ENCODE measurements at places on chromosomes 7 and 10.

DNA sequence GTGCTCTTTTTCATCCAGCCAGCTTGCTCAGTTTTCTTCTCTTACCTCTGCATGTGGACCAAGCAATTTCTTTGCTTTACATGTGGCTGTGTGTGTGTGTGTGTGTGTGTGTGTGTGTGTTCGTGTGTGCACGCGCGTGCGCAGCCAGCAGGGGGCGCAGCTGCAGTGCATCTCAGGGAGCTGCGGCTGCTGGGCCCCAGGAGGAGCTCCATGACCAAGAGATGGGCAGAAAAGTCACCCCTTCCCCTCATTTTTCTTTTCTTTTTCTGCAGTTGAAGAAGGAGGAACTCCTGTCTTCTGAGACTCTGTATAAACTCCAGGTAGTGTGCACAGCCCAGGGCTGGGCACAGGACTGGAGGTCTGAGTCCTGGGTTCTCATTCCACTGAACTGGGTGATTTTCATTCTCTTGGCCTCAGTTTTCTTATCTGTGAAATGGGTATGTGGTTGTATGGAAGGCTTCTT lies 41.8 kb downstream of the BLNK start:
- peak; percentile 85 for ATAC-seq

- ATAC-seq = no peak
Observed at GRCh38 chr10:94091649-94092048, 97.9 kb downstream of the PLCE1 start.

DNA sequence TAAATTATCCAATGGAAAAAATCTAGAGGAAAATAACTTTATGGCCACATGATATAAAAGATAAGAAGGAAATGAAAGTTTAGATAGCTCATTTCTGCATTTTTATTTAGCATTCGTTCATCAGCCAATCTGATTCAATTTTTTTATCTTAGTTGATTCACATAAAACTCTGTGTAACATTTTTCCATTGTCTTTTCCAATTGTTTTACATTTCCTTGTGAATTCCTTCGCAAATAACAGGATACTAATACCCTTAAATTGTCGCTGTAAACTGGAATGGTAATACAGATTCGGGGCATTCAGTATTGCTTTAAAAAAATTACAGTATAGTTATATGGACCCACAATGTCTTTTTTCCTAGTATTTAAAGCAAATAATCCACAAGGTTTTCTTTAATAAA lies 136.4 kb downstream of the CUBN start:
- no peak for ATAC-seq

DNA sequence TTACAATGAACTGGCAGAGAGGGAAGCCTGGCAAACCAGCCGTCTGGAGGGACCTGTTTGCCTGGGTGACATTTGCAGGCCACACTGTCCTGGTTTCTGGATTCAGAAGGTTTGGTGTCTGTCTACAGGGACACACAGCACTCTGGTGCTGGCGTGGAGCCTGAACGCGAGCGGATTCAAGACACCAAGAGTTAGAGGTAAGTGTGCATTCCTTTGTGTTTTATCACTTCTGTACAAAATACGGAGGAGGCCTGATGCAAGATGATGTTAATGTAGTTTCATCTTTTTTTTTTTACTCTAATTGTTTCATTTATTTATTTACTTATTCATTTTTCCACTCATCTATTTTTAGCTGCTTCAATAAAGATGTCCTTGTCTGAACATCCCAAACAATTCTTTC lies 485.3 kb upstream of the ADARB2 start:
- ATAC-seq = no peak

DNA sequence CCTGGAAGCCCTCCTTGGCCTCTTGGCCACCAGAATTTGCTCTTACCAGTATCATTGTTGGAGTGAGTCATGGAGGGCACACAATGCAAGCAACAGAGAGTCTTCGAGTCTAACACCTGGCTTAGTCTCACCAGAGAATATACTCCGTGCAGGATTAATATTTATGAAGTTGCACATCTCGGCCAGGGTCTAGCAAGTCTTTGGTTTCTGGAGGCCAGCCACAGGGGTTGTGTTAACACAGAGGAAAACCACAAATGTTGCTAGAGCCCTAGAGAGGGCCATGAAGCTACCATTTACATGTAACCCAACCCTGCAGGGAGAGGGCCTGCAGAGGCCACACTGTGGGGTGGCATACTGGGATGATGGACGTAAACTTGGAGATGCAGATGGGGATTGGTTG lies 71.8 kb downstream of the MTPN start:
- ATAC-seq = no peak

DNA sequence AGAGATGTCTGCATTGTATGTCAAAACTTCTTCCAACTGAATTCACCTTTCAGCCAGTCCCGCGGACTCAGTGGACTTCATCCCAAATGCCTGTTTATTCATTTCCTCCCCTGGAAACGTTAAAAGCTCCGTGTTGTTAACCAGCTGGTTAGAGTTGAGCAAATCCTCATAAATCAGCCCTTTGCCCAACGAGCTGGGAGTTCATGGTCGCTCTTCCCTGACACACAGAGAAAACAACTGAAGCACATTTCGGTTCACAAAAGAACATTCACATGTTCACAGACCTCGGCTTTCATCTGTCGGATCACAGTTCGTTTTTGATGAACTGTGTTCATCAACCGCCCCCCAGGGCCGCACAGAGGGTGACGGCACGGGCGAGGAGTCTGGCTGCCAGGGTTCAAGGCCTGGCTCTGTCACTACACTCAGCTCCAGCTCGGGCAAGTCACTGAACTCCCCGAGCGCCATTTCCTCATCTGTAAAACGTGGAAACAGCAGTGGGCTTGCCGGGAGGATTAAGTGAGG lies 62.6 kb downstream of the GLI3 start:
- no peak for ATAC-seq

DNA sequence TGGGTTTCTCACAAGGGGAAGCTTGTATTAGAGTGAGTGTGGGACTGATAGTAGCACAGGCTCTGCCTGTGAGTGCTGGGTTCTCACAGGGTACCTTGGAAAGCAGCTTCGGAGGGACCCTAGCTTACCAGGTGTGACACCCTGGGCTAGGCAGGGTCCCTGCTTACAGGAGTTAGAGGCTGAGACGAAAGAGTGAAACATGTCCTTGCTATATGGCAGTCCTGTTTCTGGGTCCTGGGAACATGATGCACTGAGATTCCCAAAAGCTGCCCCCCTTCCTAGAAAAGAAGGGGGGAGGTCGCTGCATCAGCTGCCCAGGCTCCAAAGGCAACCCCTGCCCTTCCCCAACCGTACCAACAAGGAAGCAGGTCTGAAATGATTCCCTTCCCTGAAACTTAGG lies 6.3 kb upstream of the ARHGAP22 start:
- ATAC-seq = no peak

- no peak for ATAC-seq
Observed at GRCh38 chr7:100061518-100062193, 12.1 kb downstream of the ZSCAN21 start.

DNA sequence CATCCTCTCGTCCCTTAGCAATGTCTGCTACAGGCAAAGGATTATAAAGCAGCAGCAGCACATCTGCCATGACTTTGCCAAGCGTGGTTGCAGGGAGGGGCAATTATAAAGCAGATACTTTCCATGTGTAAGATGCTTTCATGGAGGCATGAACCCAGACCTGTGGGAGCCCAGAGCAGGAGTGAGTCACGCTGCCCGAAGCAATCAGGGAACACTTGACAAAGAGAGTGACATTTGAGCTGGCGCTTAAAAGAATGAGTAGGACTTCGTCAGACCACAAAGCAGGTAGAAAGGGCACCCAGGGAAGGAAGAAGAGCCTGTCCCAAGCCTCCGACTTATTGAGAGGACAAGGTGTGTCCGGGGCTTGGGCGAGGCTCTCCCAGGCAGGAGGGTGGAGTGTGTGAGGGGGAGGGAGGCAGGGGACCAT lies 147.2 kb downstream of the MYOF start:
- ATAC-seq = peak; percentile 64

DNA sequence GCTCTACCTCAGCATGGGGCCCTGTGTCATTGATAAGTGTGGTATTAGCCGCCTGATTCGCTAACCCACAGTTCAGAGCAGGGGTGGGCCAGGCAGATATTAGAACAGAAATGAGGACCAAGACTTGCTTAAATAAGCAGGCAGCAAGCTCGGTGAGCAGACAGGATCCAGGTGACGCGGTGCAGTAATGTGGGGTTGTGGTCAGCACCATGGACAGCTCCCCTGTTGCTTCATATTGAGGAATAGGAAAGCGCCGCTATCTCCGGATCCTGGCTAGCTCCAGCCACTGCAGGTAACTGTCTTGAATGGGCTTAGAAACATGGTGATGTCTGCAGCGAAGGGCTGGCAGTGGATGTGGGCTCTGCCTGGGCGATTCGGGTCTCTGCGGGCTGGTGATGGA lies 51.3 kb upstream of the GPR26 start:
- no peak for ATAC-seq

- 0 out of 3 replicates have a peak, but pooled peaks have one; percentile 55 for ATAC-seq
Observed at GRCh38 chr10:58175990-58176900, 91.4 kb downstream of the IPMK start.

GRCh38 chr10:1627945-1628344 lies 109.4 kb downstream of the ADARB2 start:
- no peak for ATAC-seq

DNA sequence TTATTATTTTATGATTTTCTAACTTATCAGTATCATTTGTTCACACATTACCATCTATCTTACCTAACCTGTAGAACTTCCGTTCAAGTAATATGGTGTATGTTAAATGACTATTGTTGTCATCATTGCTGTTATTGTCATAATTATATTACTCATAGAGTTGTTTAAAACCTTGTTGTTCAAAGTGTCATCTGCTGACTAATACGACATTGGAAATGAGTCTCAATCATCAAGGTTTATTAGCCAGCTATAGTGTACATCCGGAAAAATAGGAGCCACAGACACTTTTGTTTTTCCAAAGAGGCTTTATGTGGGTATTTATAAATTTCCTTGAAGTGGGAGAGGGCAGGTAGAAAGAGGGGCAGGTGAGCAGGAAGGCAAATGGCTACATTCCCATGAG lies 386.9 kb upstream of the LRRTM3 start:
- no peak for ATAC-seq

GRCh38 chr10:110818311-110819256 lies 53.1 kb upstream of the PDCD4 start:
- ATAC-seq = no peak

DNA sequence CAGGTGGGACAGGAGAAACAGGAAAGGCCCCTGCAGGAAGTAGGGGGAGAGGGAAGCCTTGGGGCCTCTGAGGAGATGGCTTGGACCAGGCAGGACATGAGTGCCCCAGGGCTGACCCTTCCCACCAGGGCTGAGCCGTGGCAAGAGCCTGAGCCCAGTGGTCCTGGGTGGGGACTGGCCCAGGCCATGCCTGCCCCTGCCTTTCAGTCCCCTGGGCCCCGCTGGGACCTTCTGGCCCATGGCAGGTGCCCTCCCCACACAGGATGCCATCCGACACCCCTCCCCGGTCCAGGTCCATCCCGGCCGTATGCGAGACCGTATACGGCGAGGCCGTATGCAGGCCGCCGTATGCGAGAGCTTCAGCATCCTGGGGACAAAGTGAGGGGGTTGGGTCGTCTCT lies 2.0 kb downstream of the GRIFIN start:
- ATAC-seq = no peak

- ATAC-seq = no peak
Observed at GRCh38 chr7:139600306-139600705, 76.8 kb downstream of the CLEC2L start.

DNA sequence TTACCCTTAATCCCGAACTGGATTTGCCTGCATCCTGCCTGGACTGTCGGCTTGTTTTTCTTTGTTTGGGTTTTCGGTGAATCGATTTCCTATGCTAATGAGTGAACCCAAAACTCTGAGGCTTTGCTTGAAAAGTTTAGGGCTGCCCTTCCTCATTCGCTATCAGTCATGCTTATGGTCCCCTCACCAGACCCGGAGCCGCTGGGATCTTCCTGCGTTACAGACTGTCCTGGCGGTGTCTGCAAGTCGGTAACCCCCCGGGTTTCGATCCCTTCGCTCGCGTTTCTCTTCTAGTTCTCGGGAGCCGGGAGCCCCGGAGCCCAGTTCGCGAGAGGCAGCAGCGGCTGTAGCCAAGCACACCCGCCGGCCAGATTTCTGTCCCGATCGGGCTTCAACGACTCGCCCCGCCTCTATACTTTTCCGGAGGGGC lies 2.2 kb downstream of the EMX2 start:
- no peak for ATAC-seq

DNA sequence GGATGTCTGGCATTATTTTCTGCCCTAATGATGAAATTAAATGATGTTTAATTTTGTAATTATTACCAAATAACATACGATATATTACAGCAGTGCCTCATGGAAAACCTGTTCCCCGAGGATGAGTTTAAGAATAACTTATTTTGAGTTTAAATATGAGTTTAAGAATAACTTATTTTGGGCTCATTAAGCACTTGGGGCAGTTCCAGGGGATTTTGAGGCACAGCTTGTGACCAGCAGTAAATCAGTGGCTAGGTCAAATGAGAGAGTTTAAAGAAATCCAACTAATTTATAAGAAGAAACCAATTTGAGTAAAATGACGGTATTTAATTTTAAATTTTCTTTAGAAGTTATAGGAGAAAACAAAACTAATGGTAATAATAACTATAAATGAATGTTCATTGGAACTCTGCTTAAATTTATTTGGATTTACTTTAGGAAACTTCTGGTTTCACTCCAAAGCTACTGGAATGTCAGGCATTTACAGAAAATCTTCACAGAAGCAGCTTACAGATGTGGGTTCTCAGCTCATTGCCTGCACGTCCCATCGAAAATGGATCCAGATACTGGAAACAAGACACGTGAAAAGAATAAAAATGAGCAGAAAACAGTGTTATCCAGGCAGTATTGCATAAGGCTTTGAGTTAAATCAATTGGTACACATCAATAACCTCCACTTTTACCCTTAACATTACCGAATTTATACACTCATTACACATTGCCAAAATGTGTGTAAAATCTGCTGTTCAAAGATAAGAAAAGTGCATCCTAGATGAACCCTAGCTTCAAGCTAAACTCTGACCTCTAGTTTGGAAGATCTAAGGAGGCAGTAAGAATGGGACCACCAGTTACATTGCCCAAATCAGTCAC lies 784.5 kb upstream of the IGFBP3 start:
- no peak for ATAC-seq

DNA sequence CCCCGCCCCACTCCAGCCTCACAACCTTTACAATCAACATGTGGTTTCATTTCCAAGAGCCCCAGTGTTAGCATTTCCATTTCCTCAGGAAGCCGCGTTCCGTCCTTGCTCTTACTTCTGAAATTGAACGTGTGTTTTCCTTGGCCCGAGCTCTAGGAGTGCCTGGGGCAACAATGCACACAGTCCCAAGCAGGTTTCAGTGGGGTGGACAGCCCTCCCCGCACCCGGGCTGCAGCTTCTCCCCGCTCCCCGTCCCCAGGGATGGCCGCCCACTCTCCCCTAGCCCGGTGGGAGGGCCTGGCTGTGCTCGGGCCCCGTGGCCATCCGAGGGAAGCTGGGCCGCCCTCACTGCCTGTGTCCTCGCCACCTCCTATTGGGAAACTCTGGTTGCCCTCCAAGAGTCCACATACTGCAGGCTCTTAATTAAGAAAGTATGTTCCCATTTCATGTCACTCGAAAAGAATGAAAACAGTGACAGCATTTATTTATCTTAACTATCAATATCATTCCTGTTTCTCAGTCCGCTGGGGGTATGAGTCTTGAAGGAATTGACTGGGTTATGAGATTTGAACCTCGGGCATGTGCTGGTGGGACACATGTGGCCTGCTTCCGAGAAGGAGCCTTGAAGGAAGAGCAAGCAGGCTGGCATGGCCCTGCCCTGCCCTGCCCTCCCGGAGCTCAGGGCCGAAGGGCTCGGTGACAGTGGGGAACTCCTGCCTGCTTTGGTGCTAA lies 163.8 kb downstream of the GRK5 start:
- ATAC-seq = peak; percentile 83

- ATAC-seq = no peak
Observed at GRCh38 chr10:28014651-28015050, 15.8 kb upstream of the ODAD2 start.

GRCh38 chr10:59905066-59905730 lies 1.2 kb downstream of the CCDC6 start:
- peak; percentile 18 for ATAC-seq
